Left colon (tissue), 2 donors: ENCODE measurements at places on chromosomes 3 and 15. TPM values are rescaled to one million over a fixed set of nuclear protein-coding genes. Genes with fewer than 3 reads are reported as not detected.

Gene ASB14
- total RNA-seq = not detected

Gene ARID3B
- 11.7 TPM for total RNA-seq

- DNase-seq = no peak
Observed at GRCh38 chr3:9815986-9816385, 5.9 kb downstream of the TTLL3 start.

DNA sequence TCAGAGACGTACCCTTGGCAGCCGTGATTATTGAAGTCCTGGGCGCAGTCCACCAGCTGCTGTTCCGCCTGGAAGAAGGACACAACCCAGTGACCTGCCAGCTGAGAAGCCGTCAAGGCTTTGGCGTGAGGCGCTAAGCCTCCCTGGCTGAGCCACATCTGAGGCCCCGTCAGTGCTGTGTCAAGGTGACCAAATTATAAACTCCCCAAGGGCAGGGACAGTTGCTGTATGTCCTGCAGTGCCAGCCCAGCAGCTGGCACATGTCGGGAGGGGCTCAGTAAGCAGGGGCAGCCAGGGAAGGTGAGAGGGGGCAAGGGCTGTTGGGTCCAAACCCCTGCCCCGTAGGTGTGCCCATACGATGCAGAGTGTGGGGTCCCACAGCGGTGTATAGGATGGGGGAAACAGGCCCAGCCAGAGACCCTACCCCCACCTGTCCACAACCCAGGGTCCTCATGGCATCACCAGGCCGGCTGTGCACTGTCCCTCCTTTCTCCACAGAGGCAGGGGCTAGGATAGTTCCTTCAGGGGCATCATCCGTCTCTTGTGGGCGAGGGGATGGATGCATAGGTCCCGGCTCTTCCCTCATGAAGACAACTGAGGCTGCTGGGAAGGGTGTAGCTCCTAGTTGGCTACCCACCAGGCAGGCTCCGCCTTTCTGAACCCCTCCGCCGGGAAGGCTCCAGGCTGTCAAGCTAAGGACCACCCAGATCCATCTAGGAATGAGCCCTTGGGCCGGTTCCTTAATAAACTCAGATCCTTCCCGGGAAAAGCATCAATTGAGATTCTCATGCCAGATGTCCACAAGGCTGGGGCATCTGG lies 13.2 kb downstream of the CTSH start:
- no peak for DNase-seq

GRCh38 chr3:183212565-183212964 lies 40.5 kb upstream of the B3GNT5 start:
- DNase-seq = no peak

GRCh38 chr15:75327491-75327890 lies 8.4 kb upstream of the COMMD4 start:
- no peak for DNase-seq

DNA sequence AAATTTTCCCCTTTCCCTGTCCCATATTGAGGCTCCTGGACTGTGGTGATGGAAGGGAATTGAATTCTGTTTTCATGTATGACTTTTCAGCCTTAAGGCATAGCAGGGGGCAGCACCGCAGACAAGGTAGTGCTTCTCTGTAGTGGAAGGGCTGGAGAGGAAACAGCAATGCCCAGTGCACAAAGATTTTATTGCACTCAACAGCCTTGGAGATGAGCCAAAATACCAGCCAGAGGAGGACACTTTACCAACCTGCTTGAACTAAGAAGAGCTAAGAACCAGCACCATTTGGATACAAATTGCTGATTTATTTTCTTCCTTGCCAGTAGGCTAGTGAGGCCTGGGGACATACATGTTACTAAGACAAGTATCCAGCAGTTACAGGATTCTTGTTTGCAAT lies 98.7 kb downstream of the KCNMB2 start:
- DNase-seq = no peak

GRCh38 chr3:35679409-35680080 lies 40.2 kb downstream of the ARPP21 start:
- no peak for DNase-seq
